Activated CD4-positive, alpha-beta T cell treated with anti-CD3 and anti-CD28 coated beads, Interleukin-2, amount 10 ng/mL, durations not matched to agents 24 days and 14 days (primary cell): ENCODE measurements at places on chromosomes 5 and 9. TPM values are rescaled to one million over a fixed set of nuclear protein-coding genes. Genes with fewer than 3 reads are reported as not detected.

PTGER4 gene
- total RNA-seq: 49.1 and 53.0 TPM in 2 replicates

PAEP gene
- not detected in 2 replicates for total RNA-seq

SLC4A9 gene
- total RNA-seq: not detected in 2 replicates

RANBP6 gene
- 20.5 and 21.3 TPM in 2 replicates for total RNA-seq

FIBCD1 gene
- not detected in 2 replicates for total RNA-seq

TSSK1B gene
- not detected in 2 replicates for total RNA-seq

TOPORS gene
- 14.5 and 15.1 TPM in 2 replicates for total RNA-seq

HK3 gene
- total RNA-seq: 0.21 and 0.85 TPM in 2 replicates

TEX48 gene
- total RNA-seq: 0.52 and 0.56 TPM in 2 replicates

PROB1 gene
- 8.4 and 9.2 TPM in 2 replicates for total RNA-seq

CD14 gene
- 0.31 and 0.35 TPM in 2 replicates for total RNA-seq
